Nucleus accumbens (tissue), 56 donors: ENCODE measurements at places on chromosomes 1 and 21.

GRCh38 chr1:212752252-212752933 lies 39.2 kb downstream of the NSL1 start:
- DNase-seq: no peak

DNA sequence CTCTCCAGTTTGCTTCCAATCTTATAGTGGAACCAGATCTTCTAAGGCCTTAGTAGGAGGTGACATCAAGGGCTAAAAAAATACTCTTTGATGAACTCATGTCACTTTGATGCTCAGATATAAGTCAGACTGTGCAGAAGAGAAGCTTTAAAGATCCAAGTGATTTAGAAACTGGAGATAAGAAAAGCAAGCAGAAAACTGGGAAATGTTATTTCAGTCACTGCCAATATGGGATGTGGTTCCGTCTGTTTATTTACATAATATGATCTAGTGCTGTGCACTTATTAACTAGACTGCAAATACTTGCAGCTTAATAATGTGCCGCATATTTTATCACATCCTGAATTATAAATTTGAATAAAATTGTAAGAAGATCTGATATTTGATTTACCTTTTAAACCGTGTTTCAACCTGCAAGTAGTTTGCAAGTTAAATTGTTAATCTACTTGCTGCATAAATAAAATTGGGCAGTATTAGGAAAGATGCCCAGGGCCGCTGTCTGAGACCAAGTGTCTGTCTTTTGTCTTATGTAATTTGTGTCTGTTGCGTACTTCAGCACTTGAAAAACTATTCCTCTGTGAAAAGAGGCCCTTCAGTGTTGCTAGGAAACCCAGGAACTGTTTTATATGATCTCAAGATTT lies 29.6 kb downstream of the CXADR start:
- no peak for DNase-seq

- no peak for DNase-seq
Measured at GRCh38 chr1:109649491-109649914, 6.4 kb upstream of the GSTM4 start.

DNA sequence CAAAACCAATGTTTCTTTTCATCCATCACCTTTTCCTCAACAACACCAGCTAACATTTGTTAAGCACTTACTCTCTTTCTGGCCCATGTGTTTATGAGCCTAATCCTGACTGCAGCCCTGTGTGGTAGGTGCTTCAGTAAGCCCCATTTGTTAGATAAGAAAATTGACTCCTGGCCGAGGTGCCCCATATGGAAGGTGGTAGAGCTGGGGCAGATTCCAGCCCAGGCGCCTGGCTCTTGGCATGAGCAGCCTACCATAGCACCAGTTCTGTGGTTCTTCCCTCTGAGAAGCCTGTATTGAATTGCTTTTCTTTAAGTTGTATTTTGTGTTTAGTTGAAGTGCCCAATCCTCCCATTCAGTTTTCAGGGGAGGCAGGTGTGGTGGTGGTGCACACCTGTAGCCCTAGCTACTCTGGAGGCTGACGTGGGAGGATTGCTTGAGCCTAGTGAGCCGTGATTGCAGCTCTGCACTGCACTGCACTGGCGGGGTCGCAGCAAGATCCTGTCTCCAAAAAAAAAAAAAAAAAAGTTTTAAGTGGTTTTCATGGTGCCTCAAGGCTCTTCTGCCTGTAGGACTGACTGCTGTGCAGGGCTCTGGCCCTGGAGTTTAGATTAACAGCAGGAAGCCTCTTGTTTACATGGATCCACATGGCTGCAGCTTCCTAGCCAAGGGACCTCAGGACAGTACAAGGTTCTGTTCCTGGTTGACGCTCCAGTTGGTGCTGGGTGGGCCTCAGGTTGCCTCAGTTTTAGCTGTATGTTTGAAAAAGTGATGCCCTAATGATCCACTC lies 125.9 kb downstream of the MRPS6 start:
- no peak for DNase-seq

- DNase-seq: no peak
Measured at GRCh38 chr1:226111883-226112261, 49.4 kb downstream of the H3-3A start.

DNA sequence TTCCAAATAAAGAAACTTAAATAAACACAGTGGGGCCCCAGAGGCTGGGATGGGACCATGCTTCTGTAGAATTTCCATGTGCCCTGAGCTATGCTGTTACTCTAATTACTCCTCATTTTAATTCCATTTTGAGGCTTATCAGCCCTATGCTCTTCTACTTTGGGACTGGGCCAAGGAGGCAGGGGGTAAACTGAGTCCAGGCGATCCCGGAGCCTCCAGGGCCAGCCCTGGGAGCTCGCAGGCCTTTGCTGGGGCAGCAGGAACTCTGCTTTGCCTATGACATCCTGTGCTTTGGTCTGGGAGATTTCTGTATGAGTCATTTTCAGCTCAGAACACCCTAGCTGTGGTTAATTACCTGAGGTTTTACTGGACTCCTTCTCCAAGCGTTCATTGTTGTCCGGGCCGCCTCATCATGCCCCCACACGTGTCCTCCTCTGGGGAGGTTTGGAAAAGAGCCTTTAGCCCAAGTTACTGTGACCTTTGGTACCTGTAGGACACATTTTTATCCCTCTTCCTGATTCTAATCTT lies 95.7 kb downstream of the RHOU start:
- DNase-seq: no peak
